ENCODE measurements at places on chromosomes 1 and 21.

- DNase-seq, result no peak
Measured at GRCh38 chr1:21337454-21337927, 47.2 kb upstream of the ECE1 start.

- peak; percentile 54 for DNase-seq
Measured at GRCh38 chr1:66282343-66282852, 251.6 kb upstream of the SGIP1 start.

DNA sequence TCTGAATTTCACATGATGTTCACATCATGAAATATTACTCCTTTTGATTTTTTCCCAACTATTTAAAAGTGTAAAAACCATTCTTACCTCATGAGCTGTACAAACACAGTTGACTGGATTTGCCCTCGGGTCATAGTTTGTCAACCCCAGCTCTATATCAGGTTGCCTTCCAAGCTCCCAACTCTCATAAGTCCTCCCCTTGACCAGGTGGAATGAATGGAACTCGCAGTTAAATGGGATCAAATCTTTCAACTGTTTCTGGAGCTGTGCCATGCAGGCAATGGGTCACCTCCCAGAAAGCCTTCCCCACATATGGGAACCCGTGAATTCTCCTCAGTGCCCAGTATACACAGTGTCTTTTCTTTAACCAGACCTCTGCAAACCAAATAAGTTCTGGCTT lies 169.8 kb upstream of the FOXD3 start:
- DNase-seq, result no peak

GRCh38 chr1:11654137-11654938 lies at the start of the genes FBXO2 and FBXO44:
Gene FBXO2 (minus strand): TSS chr1:11654429. CDS start chr1:11654340, 89 bp downstream.
Gene FBXO44 (plus strand): TSS chr1:11654877. CDS start chr1:11655836, 959 bp downstream.
- DNase-seq, result peak; percentile 83

GRCh38 chr1:37439349-37439995 lies 34.9 kb upstream of the ZC3H12A start:
- no peak for DNase-seq

GRCh38 chr1:100759188-100759587 lies 39.6 kb downstream of the VCAM1 start:
- no peak for DNase-seq

GRCh38 chr1:62433861-62434617 lies 2.8 kb upstream of the USP1 start:
- DNase-seq, result no peak

DNA sequence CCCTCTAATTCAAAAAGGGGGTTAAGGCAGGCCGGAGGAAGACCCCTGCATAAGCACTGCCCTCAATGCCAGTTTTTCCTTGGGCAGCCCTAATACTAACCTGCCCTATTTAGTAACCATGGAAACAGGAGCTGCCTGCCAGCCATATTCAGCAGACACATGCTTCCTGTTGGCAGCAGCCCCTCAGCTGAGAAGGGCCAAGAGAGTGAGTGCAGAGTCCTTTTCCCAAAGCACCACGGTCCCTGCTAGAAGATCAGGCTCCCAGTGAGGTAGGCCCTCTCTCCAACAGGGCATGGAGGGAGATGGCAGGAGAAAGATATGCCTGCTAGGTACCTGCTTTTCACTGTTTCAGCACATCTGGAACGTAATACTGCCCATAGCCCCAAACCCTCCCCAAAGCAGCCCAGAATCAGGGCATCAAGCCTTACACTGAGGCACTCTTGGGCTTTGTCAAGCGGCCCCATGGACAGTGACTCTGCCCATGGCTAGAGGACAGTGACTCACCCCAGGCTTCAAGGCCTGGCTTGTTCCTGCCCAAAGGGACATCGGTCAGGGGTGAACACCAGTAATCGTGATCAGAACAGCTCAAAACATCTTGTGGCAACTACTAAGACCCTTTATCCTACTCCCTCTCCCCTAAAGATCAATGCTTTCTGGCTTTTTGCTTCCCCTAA lies 64.5 kb downstream of the BCAR3 start:
- DNase-seq, result peak; percentile 84

- no peak for DNase-seq
Measured at GRCh38 chr1:3805038-3805437, 8.7 kb upstream of the LRRC47 start.

DNA sequence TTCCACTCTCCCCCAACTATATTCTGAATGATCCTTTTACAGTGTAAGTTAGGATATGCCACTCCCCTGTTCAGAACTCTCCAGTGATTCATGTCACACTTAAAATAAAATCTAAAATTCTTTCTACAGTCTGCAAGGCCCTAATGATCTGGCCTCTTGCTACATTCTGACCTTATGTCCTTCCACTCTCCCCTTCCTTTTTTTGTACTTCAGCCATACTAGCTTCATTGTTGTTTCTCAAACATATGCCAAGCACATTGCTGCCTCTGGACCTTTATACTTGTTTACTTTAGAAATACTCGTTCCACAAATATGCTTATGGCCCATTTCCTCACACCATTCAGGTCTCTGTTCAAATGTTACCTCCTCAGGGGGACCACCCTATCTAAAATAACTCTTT lies 14.8 kb upstream of the PSMA5 start:
- DNase-seq, result no peak

DNA sequence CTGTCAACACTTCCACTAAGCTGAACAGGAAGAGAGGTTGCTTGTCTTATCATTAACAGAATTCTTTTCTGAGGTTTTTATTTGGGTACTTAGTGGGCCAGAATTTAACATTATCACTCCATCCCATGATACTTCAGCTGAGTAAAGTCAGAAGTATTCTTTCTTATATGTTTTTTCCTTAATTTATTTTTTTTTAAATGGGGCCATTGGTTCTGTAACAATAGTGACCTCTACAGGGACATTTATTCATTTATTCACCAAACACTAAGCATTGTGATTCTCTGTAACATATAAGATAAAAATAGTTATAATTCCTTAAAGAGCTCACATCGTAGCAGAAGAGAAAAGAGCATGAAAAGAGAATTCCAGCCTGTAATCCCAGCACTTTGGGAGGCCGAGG lies 9.8 kb downstream of the GREM2 start:
- no peak for DNase-seq

GRCh38 chr1:32180186-32181060 lies 948 bp downstream of the TXLNA start:
- DNase-seq, result peak; percentile 79

GRCh38 chr1:157404614-157405013 lies 147.7 kb downstream of the FCRL5 start:
- no peak for DNase-seq

DNA sequence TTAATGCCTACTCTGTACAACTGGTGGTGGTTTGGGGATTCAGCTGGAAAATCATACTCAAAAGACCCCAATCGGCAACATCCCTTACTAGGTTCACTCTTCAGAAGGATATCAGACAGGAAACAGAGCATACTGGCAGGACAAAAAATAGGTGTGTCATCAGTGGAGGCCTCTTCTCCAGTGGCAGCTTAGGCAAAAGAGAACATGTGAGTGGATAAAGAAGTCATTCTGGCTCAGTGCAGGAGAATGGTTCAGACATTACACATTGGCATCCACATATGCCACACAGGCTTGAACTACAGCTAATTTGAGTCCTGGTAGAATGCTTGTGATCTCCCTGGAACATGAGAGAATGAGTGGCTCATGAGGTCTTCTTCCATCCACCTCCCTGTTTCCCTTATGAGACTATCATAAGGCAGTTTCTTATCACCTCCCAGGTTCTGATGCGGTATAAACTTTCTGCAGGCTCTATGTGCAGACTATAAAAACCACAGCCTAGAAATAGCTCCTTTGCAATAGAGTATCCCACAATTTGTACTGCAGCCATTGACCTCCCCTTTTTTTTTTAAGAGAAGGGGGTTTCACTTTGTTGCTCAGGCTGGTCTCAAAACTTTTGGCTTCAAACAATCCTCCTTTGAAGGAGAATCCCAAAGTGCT lies 24.7 kb downstream of the VAMP4 start:
- DNase-seq, result no peak
